Activated T-cell treated with anti-CD3 and anti-CD28 coated beads, Interleukin-2, amount 50 U/mL, for 1 hour (primary cell): ENCODE measurements at places on chromosomes 6 and 20.

GRCh38 chr6:158457131-158457530, 102.8 kb upstream of the TMEM181 start:
- DNase-seq = no peak

DNA sequence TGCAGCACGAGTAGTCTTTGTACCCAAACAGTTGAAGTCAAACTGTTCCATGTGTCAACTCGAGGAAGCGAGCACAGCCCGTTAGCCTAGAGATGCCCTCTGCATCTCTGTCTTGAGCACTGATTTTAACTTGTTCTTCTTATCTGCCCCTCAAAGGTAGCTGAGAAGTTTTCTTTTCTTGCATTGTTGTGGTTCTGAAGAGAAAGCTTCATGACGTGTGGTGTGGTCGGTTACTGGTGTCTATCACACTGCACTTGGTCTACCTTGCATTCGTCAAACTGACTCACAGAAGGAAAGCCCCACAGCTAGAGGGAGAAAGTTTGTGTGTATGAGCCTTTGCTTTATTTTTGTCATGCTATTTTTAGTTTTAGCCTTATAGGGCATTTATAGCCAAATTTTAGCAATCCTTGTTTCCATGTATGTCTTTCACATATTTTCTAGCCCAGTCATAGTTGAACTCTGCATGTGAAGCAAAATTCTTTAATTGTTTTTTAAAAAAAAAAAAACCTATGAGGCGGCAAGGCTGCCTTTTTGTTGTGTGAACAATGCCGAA, 115.1 kb downstream of the JAG1 start:
- DNase-seq = no peak

DNA sequence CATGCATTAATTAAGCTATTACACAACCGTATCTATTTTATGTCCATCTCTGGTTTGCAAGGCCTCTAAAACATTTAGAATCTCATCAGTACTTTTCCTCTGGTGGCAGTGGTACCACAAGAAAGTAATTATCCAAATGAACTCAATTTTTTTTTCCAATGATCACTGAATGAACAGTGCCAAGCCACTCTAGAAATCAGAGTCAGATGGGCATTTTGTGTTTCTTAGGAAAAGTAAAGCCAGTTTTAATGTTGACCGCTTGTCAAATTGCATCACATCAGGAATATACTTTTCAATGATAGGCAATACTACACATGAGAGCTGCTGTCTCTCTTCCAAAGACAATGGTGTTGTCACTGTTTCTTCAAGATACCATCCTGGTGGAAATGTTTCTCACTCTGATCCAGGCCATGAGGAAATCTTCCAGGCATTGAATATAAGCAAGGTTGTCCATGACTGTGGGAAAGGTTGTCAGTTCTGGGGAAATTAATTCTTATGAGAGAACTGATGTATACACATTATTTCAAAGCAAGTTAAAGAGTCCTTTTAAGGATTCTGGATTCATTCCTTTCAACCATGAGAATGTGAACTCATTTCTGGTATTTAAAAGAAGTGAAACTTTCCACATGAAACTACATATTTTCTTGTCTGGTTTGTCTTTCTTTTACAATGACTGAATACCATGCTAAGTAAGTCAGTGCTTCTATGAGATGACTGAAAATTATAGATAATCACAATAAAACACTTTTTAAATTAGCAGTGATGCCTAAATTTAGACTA, 108.8 kb upstream of the TCF21 start:
- no peak for DNase-seq

GRCh38 chr20:8074931-8075330, 55.4 kb upstream of the TMX4 start:
- no peak for DNase-seq

GRCh38 chr6:121879149-121879548, 443.7 kb downstream of the GJA1 start:
- no peak for DNase-seq

- no peak for DNase-seq
Measured at GRCh38 chr6:16337295-16337975, 99.0 kb downstream of the GMPR start.

DNA sequence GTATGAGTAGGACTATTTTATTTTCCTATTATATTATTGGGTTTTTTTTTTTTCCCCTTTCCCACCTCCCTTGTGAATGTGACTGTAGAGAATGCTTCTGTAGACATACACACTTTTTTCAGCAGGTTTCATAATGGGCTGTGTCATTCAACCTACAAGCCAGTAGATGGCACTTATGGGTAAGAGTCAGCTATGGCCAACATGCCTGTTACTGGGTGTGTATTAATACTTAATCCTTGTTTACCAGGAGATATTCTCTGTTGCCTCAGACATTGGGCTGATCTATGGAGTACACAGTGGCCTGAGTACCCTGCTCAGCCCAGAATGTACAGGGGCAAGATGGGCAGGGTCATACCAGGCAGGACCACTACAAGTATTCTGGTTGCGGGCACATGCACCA, 382.5 kb downstream of the EPHA7 start:
- DNase-seq = no peak

DNA sequence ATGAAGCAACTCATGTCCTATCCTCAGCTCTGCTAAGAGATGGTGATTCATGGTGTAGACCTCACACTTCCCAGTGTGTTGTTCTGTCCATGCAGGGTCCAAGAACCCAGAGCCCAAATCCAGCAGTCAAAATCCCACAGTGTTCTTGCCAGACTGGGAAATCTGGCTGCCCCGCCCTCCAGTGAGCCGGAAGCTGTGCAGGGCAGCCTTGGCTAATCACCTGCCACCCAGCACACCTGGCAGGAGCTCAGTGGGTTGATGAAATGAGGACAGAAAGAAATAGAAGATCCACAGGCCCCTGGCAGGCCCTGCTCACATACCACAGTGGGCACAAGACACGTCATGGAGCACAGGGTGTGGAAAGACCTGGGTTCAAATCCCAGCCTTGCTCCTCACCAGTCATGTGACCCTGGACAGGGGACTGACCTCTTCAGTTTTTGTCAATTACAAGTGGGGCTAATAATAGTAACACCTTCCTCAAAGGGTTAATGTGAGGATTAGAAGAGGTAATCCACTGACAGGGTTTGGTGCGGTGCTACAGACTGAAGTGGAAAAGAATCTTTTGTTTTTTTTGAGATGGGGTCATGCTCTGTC, 13.6 kb upstream of the GUCA1A start:
- DNase-seq = no peak
